ENCODE measurements at places on chromosomes 2 and 18. TPM values are rescaled to one million over a fixed set of nuclear protein-coding genes. Genes with fewer than 3 reads are reported as not detected.

GRCh38 chr2:111050701-111051376 is 69.9 kb upstream of the BCL2L11 start:
- DNase-seq = no peak

GRCh38 chr2:63649829-63650228 is 61.1 kb downstream of the MDH1 start:
- DNase-seq = no peak

DNA sequence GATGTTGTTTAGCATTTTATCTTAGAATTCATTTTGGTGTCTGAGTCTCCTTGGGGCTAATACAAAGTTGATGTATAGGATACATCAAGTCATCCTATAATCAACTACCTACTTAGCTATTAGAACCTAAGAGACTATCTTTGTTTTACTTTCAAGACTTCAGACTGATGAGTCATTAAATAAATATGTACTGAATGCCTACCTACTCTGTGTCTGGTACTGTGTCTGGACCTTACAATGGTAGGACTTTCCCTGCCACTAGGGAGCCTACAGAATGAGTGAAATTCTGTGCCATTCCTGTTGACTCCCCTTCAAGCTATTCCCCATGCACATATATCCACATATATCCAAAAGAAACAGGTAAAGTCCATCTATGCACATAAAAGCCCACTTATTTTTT is 114.5 kb downstream of the ERBB4 start:
- no peak for DNase-seq

DNA sequence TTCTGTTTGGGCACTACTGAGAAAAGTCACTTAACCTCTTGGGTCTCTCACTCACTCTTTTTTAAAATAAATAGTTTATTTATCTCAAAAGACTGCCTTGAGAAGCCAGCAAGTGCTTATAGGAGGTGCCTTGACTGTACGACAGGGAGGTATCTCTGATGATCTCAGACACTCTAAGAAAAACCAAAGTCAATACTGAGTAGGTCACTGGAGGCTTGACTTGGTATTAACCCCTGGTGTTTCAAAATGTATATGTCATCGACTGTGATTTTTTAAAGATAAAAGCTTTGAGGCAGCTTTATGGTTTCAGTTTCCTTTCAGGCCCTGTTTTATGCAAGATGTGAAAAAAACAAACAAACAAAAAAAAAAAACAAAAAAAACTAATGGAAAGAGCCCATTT is 33.7 kb downstream of the MREG start:
- no peak for DNase-seq

- DNase-seq = peak; percentile 69
Observed at GRCh38 chr18:48790226-48790863, 160.4 kb downstream of the SMAD7 start.

DNA sequence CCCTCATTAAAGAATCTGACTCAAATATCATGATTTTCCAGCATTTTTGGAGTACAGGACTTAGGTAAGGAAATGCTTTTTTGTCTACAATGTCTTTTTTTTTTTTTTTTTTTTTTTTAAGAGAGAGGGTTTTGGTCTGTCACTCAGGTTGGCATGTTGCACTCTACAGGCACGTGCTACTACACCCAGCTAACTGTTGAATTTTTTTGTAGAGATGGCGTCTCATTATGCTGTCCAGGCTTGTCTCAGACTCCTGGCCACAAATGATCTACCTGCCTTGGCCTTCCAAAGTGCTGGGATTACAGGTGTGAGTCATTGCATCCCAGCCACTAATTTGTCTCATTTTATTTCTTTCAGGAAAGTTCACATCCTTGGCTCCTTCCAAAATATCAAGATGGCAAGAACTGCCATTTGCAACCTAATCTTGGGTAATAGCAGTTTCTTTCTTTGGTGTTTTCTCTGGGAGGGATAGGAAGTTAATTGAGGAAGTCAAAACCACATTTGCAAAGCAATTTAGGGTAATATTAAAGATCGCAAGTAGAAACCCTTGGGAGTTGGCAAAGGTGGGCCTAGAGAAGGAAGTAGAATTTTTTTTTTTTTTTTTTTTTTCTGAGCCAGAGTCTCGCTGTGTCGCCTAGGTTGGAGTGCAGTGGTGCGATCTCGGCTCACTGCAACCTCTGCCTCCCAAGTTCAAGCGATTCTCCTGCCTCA is 15.5 kb downstream of the PNO1 start:
- DNase-seq = no peak

GRCh38 chr2:168889635-168890005 is 610 bp downstream of the SPC25 start:
- no peak for DNase-seq

GRCh38 chr2:111161971-111162370 is 41.3 kb downstream of the BCL2L11 start:
- no peak for DNase-seq

DNA sequence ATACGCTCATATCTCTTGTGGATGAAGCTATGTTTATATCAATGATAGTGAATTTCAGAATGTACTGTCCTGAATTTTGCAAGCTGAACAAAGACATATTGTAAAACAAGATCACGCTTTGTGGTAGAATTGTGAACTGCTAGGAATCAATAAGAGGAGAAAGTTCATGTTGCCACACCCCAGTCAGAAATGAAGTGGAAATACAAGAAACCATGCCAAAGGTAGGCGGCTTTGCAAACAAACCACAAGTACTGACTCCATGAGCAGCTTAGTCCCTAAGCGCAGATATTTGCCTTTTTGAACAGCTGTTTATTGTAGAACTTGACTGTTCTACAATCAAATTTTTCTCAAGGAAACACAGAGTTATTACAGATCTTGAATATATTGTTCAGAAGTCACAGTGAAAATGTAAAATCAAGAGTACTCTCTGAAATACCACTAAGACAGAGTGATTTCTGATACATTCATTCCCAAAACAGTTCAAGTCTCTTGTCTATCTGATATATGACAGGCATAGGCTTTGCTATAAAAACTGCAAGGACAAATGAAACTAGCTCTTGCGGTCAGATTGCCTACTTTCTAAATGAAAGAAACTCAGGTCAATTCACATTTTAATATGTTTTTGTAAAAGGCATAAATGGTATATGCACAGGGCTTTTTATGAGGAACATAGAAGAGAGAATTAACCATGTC is 120.9 kb upstream of the CDH19 start:
- DNase-seq = no peak

DNA sequence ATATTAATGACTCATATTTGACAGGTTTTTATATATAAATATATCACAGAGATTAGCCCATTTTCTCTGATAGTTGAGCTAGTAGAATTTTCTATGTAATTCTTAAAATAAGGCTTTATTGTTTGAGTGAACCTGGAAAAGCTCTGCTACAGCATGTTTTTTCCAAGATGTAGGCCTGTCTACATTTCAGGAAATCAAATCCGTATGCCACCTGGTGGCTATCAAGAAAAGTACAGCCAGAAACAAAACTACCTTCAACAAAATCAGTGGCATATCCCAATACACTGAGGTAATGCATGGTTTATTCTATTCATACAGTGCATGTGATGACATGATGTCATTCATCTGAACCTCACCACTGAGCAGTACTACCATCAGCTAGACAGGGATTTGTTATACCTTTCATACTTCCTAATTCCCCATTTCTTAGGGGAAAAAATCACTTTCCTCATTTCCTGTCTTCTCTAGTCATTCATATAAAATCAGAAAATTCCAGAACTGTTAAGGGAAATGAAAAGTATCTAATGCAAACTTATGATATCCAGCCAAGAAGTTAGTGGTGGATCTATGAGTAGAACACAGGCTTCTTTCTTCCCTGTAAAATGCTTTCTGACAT is 310.4 kb upstream of the SYT4 start:
- no peak for DNase-seq

- no peak for DNase-seq
Observed at GRCh38 chr2:50922506-50922905, 109.4 kb downstream of the NRXN1 start.

DNA sequence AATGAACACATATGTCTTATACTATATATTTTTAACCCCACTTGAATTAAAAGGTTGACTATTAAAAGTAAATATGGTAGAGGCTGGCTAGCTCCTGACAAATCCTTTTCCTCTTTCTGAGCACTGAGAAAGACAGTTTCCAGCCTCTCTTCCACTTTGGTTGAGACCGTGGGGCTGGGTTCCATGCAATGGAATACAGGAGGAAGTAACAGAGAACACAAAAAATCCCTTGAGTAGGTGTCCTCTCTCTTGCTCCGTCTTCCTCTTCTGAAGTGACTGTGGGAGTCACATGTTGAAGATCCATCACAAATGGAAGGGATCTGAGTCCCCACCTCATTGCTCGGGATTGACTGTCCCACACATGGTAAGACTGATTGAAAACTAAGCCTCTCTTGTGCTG is 36.6 kb upstream of the SIGLEC15 start:
- no peak for DNase-seq

- DNase-seq = no peak
Observed at GRCh38 chr18:9482790-9483189, 7.5 kb downstream of the RALBP1 start.

DNA sequence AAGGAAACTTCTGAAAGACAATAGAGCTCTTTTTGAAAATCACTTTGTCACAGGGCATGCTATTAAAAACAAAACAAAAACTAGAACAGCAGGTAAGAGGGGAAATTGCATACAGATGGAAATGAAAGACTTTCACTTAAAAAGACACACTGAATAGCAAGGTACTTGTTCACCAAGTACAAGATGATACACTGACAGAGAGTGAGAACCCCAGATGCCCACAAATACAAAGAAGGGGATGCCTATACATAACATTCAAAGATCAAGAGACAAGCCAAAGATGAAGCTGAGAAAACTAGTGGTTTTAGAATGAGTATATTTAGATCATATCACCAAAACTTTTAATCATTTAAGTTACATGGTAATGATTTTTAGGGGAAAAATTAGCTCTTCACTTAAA is 60.7 kb downstream of the ASXL2 start:
- DNase-seq = no peak

- DNase-seq = no peak
Observed at GRCh38 chr2:222651718-222652418, 4.0 kb downstream of the FARSB start.

DNA sequence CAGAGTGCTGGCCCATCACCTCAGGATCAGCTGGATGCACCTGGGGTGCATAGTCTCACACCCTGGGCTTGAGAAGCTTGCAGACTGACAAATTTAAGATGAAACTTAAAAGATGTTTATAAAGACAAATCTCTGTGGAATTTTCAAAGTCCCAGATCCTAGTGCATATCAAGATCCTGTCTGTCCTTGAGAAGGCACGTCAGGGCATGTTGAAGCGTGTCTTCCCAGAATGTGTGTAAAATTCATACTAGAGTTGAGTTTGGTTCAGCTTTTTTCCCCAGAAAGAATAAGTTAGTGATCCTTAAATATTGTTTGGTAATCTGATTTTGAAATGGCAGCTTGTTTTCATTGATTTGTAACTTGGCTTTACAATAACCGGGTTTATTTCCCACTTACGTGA is 27.5 kb downstream of the INSIG2 start:
- no peak for DNase-seq

DNA sequence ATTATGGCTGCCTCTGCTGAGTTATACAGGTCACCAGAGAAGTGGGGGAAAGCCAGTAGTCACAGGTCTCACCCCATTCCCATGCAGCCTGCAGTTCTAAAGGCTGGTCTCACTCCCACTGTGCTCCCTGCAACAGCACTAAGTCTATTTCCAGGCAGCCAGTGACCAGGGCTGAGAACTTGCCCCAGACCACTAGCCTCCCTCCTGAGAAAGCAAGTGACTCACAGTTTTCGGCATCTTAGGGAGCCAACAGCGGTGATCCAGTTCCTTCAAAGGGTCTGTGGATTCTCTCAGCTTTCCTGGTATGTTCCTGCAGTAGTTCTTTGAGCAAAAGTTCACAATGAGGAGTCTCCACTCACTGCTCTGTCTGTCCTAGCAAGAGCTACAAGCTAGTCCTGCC is 329.6 kb upstream of the MAP2 start:
- DNase-seq = no peak

DNA sequence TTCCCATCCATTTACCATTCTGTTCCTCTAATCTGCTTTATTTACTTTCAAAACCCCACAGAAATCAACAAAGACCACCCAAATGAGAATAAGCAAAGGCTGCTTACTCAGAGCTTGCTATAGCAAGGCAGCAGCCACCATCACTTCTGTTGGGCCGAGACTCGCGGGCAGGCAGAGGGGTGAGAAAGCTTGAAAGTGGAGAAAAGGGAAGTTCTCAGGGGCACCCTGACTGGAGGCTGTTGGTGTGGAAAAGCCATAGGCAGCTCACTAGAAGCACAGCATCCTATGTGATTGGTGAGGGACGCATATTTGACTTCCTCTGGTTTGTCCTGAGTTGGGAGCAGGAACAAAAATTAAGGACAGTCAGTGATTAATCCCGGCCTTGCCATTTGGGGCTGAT is 269.7 kb upstream of the THSD7B start:
- no peak for DNase-seq

- no peak for DNase-seq
Observed at GRCh38 chr2:165746501-165746900, 47.5 kb downstream of the GALNT3 start.

- no peak for DNase-seq
Observed at GRCh38 chr2:144156736-144157640, 362.9 kb downstream of the ZEB2 start.

DNA sequence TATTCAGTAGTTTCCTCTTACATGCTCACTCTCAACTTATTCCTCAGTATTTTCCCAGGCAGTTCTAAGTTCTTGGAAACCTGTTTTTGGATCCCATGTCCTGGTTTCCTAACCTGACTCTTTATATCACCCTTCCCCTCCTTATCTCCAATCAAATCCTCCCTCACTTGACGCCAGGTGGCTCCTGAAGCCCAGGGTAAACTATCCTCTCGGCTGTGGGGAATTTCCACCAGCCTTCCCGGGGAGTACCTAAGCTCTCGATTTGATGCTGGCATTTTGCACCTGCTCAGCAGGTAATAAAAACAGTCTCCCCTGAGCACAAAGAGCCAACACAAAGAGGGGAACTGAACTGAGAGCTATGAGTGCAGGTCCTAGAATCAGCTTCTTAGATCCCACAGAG is 538.0 kb downstream of the SLC4A3 start:
- no peak for DNase-seq

GRCh38 chr2:15810477-15811150 is 129.7 kb upstream of the MYCN start:
- DNase-seq = no peak

DNA sequence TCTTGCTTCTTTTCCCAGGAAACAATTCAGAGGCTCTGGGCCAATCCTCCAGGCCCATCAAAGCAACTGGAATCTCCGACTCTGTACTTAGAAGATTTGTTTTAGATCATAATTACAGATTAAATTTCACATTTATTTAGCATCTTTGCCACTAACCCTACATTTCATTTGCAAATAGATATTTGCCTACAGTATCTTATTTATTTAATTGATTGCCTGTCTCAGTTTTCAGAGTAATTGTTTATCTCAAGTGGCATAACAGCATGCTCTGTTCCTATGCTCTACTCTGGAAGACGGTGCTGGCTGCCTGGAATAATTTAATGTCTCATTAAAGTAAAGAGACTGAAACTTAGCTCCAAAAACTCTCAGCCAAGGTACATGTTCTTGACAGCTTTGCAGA is 213.4 kb downstream of the HNMT start:
- DNase-seq = no peak

GRCh38 chr2:15391751-15392150 is 169.4 kb downstream of the NBAS start:
- no peak for DNase-seq

HOXD12 gene
- not detected for total RNA-seq

PSTPIP2 gene
- 5.9 TPM for total RNA-seq

RAX gene
- not detected for total RNA-seq

ZAP70 gene
- 6.4 TPM for total RNA-seq

LHCGR gene
- total RNA-seq = not detected

PFN4 gene
- 2.0 TPM for total RNA-seq

ALPP gene
- total RNA-seq = not detected

HOXD13 gene
- total RNA-seq = not detected

RNU2-63P gene
- total RNA-seq = not detected

SH3RF3 gene
- total RNA-seq = 10.2 TPM

MYO7B gene
- 0.29 TPM for total RNA-seq

LRP1B gene
- 0.29 TPM for total RNA-seq
